Stimulated activated effector memory CD8-positive, alpha-beta T cell treated with anti-CD3 and anti-CD28 coated beads, Interleukin-12 subunit alpha, Interleukin-12 subunit beta, amount 100 ng/mL, for 72 hours (primary cell): ENCODE measurements at places on chromosomes 7 and 10.

DNA sequence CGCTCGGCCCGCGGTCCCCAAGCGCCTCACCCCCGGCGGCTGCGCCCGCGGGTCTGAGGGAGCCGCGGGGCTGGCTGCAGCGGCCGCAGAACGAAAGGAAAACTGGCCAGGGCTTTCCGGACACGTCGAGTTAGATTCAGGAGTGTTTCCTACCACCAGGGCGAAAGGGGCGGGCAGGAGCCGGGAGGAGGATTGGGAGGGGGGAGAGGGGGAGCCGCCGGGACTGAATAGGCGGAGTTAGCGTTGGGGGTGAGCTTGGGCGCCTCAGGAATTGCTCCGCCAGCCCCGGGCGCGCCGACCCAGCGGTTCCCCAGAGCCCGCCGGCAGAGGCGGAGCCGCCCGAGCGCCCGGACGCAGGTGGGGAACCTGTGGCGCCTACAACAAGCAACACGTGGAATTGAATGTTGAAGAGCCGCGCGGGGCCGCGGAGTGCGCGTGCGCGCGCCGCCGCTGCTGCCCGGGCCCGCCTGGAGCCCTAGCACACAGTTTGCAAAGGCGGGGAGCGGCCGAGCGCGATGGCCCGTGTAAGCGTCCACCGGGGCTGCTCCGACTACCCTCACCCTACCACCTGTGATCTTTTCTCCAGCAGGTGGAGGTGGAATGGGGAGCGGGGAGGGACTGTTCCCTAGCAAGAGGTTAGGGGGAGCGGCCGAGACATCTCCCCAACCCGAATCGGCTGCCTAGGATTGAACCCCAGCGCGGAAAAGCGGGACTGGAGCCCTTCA, at the start of gene CADPS2:
Gene CADPS2, minus strand, starts transcription at position 104 of the 725 bp plus-strand sequence. CDS start 123 bp downstream, outside the sequence.
- DNase-seq: no peak

GRCh38 chr7:2460188-2460587, 16.0 kb downstream of the GRIFIN start:
- DNase-seq: no peak

DNA sequence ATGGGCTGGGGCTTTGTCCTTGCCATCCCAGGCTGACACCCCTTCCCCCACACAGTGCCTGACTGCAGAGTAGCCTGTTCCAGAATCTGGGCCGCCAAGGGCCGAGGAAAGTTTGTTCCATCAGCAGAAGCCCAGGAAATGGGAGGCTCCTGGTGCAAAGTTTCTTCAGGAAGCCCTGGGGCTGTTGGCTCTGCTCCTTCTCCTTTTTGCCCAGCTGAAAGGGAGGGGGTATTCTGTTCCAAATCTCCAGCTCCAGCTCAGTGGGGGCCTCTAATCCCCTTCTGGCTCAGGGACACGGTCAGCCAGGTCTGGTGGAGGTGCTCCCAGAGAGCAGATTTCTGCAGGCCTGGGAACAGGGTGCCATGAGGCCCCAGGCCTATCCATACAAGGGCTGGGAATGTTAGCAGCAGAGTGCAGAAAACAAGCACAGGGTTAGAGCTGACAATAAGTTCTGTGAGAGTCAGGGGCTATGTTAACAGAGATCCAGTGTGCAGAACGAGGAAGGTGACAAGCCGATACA, 399.5 kb downstream of the RPS24 start:
- DNase-seq: no peak

- DNase-seq: no peak
Measured at GRCh38 chr10:121087129-121087528, 236.0 kb downstream of the WDR11 start.

DNA sequence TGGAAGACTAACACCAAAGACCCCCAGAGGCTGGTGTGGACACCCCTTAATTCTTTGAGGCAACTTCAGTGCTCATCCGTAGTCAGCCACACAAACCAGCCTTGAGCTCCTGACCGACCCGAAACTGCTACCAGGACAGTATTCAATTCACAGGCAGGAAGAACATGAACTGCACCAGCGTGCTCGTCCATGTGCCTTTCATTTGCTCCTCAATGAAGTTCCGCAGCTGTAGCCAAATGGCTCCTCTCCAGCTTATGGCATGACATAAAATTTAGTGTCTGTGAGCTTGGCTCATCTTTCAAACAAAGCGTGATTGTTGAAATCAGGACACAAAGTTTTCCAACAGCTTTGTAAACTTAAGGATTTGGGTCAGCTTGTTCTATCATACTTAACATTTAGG, 144.1 kb upstream of the FAM171A1 start:
- DNase-seq: no peak

GRCh38 chr7:1857487-1858421, 187.7 kb downstream of the ELFN1 start:
- DNase-seq: no peak

- no peak for DNase-seq
Measured at GRCh38 chr7:45715471-45716352, 141.5 kb downstream of the ADCY1 start.

GRCh38 chr10:60363187-60363586, 26.5 kb downstream of the ANK3 start:
- no peak for DNase-seq

- no peak for DNase-seq
Measured at GRCh38 chr7:94590526-94591162, 65.3 kb downstream of the SGCE start.

DNA sequence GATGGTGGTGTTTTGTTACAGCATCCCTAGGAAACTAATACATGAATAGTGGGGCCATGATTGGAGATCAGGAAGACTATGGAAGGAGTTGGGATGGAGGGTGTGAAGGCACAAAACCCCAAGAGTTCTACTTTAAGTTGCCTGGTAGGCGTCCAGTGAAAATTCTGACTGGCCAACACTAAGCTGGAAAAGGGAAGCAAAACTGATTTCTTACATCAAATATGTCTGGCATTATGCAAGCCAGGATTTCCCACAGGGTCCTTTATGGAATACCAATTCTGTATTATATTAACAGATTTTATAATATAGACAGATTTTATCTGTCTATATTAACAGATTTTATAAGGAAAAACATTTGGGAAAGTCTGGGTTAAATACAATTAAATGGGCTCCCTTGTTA, 16.2 kb downstream of the CPVL start:
- no peak for DNase-seq

DNA sequence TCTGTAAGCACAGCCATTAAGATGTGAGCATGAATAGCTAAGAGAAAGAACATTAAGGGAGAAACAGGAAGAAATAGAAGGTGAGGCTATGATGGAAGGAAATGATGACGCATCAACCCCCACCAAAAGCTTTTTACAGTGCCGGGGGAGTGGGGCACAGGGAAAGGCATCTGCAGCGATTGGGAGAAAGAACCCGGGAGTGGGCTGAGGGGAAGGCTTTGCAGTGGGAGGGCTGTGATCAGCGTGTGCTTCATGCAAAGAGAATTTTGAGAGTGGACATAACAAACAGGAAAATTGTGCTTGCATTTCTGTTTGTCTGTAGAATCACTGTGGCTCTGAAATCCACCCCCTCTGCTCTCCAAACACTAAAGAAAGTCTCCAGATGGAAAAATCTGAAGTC, 250.8 kb downstream of the KCNMA1 start:
- DNase-seq: no peak

- no peak for DNase-seq
Measured at GRCh38 chr7:47943676-47944474, 4.4 kb downstream of the PKD1L1 start.

DNA sequence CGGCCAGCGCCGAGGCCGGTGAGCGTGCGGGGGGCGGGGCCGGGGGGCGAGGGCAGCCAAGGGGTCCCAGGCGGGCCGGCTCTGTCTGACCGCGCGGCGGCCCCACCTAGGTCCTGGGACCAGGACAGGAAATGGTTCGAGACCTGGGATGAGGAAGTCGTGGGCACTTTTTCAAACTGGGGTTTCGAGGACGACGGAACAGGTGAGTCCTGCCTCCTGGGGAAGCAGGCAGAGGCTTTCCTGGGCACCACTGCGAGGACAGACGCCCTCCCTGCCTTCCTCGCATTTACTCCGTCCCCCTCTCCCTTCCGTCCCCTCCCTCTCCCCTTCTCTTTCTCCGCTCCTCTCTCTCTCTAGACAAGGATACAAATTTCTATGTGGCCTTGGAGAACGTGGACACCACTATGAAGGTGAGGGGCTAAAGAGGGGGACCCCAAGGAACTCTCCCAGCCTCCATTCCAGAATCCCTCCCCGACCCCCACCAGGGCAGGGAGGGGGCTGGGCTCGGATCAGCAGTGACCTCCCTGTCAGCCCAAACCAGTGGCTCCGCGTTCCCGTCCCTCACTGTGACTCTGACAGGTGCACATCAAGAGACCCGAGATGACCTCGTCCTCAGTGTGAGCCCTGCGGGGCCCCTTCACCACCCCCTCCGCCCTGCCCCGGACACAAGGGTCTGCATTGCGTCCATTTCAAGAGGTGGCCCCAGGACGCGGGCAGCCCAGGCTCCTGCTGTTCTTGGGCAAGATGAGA, 2.6 kb upstream of the MUC12 start:
- no peak for DNase-seq

GRCh38 chr10:80207768-80208370, 2.5 kb upstream of the ANXA11 start:
- DNase-seq: no peak

- no peak for DNase-seq
Measured at GRCh38 chr7:26918241-26918640, 53.9 kb upstream of the SKAP2 start.

GRCh38 chr7:105477908-105478307, 44.2 kb downstream of the PUS7 start:
- DNase-seq: no peak

DNA sequence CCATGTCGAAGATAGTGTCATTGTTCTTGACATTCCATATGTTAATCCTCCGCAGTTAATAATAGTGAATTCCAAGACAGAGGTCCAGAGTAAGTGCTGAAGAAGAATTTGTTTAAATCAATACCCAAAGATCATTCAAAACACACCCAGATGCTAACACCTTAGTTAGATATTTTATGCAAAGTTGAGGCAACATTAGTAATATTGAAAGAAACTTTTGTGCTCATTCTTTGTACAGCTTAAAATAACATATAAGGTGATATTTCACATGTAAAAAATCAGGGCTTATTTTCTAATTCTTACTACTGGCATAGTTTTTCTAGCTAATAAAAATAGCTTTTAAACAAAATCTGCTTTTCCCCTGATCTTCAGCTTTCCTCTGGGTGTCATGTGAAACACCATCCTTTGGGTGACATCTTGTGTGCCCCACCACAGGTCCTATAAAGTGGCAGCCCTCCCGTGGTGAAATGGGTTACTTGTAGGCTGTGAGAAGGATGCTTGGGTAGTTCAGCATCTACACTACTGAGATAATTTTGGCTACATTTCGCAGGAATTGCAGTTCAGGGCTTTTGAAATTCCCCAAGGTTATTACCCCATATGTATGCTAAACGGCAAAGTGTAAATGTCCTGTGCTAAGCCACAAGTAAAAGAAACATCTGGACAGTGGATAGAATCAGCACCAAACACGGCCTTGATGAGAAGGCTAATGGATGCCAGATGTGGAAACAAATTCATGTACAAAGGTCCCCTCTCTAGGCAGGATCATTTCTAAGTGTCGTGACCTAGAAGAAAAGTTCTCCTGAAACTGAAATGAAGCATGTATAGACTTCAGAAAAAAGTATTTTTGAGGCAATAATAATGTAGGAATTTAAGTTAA, 105.4 kb downstream of the GRM3 start:
- DNase-seq: no peak

DNA sequence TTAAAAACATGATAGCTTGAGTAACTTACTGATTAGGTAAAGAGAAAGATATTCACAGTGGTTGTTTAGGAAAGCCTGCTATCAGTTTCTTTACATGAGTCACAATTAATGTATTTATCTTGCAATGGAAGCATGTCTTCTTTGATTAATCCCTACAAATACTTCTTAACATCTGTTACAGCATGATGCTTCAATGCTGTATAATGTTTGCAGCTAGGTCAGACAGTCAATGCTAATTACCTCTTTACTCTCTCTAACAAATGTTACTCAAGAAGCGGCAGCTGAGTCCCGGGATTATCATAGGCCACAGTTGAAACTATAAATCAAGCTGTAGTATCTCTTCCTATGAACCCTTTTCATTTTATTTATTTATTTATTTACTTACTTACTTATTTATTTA, 33.2 kb downstream of the ACBD5 start:
- no peak for DNase-seq

GRCh38 chr7:27130540-27131389, at the start of gene HOXA4:
Gene HOXA4, minus strand, starts transcription at chr7:27130757. Its CDS starts 24 bp downstream, at chr7:27130733.
- DNase-seq: peak; percentile 70

DNA sequence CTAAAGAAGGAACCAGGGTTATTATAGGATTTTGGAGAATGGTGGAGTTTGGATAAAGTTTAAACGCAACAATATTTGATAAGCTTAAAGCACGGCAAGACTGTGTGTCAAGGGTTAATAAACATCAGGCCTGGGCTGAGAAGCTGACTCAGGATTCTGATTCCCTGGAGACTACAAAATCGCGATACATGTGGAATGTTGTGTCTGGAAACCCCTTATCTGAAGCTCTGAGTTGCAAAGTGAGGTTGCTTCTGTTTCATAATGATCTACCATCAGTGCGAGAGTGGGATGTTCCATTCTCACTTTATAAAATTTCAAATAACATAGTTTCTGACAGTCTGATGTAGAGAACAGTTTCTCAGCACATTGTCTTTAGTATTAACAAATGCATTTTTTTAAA, 7.8 kb downstream of the C1GALT1 start:
- DNase-seq: no peak

GRCh38 chr10:31836569-31837406, 91.8 kb downstream of the ARHGAP12 start:
- no peak for DNase-seq

DNA sequence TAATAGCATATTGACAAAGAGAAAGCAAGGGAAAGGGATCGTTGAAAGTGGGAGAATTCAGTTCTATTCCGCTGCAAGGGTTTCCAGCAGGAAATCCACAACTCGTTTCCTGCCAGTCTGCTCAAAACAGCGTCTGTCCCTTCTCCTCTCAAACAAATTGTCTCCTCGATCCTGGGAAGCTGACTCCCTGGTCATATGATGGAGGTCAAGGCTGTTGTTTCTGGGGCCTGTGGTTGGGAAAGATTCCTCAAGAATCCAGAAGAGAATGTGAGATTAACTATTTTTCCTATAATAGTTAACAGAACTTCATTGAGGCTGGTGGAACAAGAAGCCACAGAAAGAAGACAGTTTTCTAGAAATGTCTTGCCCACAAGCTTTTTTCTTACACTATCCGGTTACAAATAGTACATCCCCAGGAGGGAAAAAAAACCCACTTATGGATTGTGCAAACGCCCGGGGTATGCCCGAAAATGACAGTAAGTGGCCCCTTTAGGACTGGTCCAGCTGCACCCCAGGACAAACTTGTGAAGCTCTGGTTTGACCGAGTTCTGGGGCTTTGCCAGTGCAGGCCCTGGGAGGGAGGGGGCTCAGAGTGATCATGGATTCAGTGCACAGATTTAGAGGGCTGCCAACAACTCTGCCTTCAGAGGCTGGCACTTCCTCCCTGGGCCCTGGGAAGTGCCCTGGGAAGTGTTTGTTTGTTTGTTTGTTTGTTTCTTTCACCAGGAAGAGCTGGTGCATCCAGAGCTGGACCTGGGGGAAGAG, 49.4 kb upstream of the CTBP2 start:
- no peak for DNase-seq

GRCh38 chr7:38678698-38679054, 47.5 kb upstream of the AMPH start:
- DNase-seq: no peak

- no peak for DNase-seq
Measured at GRCh38 chr10:129546106-129546505, 79.1 kb downstream of the MGMT start.
